ENCODE measurements at places on chromosomes 4 and X.
A peak's percentile ranks its signal among the peaks of the same experiment; 100 is the strongest.

DNA sequence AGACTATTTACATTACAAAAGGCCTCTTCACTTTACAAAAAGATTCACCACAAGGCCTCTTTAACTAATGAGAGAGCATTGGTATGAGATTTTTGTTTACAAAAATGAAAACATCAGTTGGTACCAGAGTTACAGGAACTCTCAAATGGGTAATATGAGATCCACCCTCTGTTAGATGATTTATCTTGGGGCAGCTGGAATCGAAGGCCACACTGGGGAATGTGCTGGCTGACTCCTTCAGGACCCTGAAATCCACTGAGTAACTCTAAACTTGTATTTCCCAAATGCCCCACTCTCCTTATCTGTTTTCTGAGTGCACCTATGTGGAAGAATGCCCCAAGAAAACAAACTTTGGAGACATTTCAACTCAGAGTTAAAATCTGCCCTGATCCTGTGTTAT lies 232.9 kb upstream of the F9 start:
- no peak for DNase-seq

- DNase-seq: no peak
Measured at GRCh38 chrX:139554376-139554775, 23.8 kb downstream of the F9 start.

DNA sequence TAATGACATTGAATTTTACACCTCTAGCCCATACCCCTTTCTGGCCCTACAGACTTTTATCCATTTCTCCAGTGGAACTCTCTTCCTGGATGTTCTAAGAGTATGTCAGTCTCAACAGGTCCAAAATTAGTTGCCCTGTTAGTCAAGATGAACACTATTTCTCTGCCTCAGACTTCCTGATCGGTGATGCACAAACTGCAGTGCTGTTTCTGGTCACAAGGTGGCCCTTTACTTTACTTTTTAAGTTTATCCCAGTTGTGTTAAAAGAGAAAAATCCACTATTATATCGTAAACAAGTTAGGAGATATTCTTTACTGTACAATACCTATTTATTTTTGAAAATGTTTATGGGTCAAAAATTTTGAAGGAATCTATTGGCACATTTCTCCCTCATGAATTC lies 13.1 kb downstream of the TCEAL7 start:
- peak; percentile 55 for DNase-seq

- DNase-seq: no peak
Measured at GRCh38 chr4:28334249-28334648, 1473.6 kb downstream of the STIM2 start.

Data from activated naive CD4-positive, alpha-beta T cell treated with anti-CD3 and anti-CD28 coated beads, Interleukin-2, amount 10 ng/mL, durations not matched to agents 7 days and 5 days (primary cell).